Left ventricle myocardium inferior (tissue), 1 donor: ENCODE measurements at places on chromosomes 11 and 22.

- no peak overlapping the region for H3K27ac ChIP-seq
- H3K4me1 ChIP-seq: peaks cover 34% of the 10 kb centered on the region
- H3K4me3 ChIP-seq: no peak overlapping the region
- DNase-seq: no peak
- H3K36me3 ChIP-seq: no peaks in the 10 kb centered on the region
Observed at GRCh38 chr11:15885854-15886253, 470.5 kb downstream of the SOX6 start.

GRCh38 chr22:42683578-42684283 is 34.5 kb upstream of the CYB5R3 start:
- H3K27me3 ChIP-seq: no peaks in the 10 kb centered on the region
- no peaks in the 10 kb centered on the region for H3K36me3 ChIP-seq
- H3K27ac ChIP-seq: peak overlapping the region; percentile 96
- peak overlapping the region; percentile 12 for H3K4me3 ChIP-seq
- peak; percentile 86 for DNase-seq

DNA sequence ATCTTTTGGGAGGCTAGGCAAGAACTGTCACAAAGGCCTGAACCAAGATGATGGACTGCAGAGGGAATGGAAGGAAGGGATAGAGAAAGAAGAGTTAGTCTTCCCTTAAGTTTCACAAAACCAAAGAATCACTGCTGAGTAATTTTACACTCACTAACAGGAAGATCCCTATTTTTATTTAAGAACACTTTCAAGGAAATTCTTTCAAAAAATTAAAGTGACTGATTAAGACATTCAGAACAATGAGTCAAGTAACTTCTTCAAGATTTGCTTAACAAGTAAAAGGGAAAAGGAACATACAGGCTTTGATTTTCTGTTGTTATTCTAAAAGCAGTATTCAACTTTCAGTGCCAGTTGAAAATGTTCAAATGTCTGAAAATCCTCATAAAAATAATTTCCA is 3.1 kb downstream of the PITPNB start:
- no peak for DNase-seq
- peaks cover under 1% of the 10 kb centered on the region for H3K36me3 ChIP-seq
- no peak overlapping the region for H3K4me3 ChIP-seq

- peaks cover 67% of the 10 kb centered on the region for H3K27me3 ChIP-seq
- H3K36me3 ChIP-seq: no peaks in the 10 kb centered on the region
- no peak for DNase-seq
- H3K27ac ChIP-seq: no peak overlapping the region
- H3K4me3 ChIP-seq: no peak overlapping the region
Observed at GRCh38 chr22:43273902-43274484, 69.2 kb downstream of the SCUBE1 start.

GRCh38 chr22:48954781-48955311 is 872.8 kb downstream of the BRD1 start:
- no peak overlapping the region for H3K4me3 ChIP-seq
- H3K27me3 ChIP-seq: peaks cover 58% of the 10 kb centered on the region
- no peak overlapping the region for H3K27ac ChIP-seq
- H3K4me1 ChIP-seq: no peaks in the 10 kb centered on the region
- DNase-seq: no peak

GRCh38 chr11:59144096-59144495 is 1.4 kb downstream of the FAM111A start:
- H3K27ac ChIP-seq: peak overlapping the region; percentile 90
- no peaks in the 10 kb centered on the region for H3K27me3 ChIP-seq
- DNase-seq: no peak
- H3K4me3 ChIP-seq: peak overlapping the region; percentile 78

DNA sequence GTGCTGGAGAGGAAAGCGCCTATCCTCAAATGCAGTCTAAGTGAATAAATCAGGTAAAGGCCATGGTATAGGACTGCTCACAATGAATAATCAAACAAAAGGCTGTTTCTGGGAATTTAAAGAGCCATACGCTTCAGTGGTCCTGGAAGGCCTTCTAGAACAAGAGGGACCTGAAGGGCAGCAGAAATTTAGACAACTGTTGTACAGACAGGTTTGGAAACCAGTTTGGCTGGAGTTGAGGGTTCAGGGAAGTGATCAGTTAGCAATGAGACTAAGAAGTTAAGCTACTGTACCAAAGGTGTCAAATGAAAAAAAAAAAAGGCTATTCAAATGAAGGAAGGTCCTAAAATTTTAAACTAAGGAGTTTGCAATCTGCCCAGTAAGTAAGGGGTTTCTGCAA is 56.6 kb upstream of the SCUBE2 start:
- H3K27me3 ChIP-seq: no peaks in the 10 kb centered on the region
- H3K36me3 ChIP-seq: peaks cover 94% of the 10 kb centered on the region
- H3K4me1 ChIP-seq: peaks cover 14% of the 10 kb centered on the region
- H3K4me3 ChIP-seq: no peak overlapping the region
- no peak for DNase-seq
- no peak overlapping the region for H3K27ac ChIP-seq

DNA sequence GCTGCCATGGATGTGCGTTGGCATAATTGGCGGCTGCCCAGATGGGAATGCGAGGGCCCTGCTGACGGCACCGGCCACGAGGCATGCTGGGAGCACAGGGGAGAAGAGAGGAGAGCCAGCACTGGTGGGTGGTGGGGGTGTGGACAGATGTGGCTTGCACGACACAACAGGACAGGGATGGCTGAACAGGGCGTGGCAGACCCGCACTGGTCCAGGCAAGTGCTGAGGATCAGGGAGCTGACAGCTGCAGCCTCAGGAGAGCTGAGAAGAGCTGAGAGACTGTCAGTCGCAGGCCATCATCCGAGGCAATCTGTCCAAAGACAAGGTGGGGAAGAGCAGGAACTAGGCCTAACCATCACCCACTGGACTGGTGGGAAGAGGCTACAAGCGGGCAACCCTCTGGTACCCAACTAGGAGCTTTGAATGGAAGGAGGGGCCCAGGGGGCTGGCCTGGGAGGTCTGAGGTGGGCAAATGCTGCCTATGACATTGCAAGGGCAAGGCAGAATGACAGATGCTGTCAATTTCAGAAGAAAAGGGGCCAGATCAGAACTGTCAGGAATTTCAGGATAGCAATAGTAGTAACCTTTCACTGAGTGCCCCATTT is 2.4 kb downstream of the GNB1L start:
- peaks cover 37% of the 10 kb centered on the region for H3K4me1 ChIP-seq
- H3K4me3 ChIP-seq: no peak overlapping the region
- no peak overlapping the region for H3K27ac ChIP-seq
- no peak for DNase-seq

DNA sequence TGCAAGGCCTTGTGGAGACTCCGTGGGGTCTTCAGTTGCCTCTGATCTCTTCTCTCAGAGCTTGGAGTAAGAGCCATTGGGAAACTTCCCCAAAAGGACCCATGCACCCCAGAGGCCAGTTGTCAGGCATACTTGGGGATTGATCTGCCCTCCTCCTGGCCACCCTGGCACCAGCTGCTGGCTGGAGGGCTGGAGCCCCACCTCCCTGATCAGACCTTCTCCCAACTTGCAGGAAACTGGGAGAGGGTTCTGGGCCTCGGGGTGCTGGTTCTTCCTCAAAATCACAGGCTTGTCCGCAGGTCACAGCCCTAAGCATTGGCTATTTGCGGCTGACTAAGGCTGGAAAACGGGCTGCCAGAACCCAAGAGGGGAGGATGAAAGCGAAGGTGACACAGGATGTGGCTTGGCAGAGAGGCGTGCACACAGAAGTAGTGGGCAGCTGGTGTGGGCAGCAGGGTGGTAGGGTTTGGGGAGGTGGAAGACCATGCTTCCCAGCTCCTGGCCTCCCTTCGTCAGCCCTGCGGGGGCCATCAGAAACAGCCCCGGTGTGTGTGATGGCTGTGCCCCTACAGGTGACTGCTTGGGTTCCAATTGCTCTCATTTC is 1.3 kb upstream of the DGKZ start:
- peak overlapping the region; percentile 84 for H3K4me3 ChIP-seq
- peaks cover 87% of the 10 kb centered on the region for H3K4me1 ChIP-seq
- no peaks in the 10 kb centered on the region for H3K27me3 ChIP-seq
- H3K27ac ChIP-seq: peak overlapping the region; percentile 96
- no peaks in the 10 kb centered on the region for H3K36me3 ChIP-seq
- no peak for DNase-seq

DNA sequence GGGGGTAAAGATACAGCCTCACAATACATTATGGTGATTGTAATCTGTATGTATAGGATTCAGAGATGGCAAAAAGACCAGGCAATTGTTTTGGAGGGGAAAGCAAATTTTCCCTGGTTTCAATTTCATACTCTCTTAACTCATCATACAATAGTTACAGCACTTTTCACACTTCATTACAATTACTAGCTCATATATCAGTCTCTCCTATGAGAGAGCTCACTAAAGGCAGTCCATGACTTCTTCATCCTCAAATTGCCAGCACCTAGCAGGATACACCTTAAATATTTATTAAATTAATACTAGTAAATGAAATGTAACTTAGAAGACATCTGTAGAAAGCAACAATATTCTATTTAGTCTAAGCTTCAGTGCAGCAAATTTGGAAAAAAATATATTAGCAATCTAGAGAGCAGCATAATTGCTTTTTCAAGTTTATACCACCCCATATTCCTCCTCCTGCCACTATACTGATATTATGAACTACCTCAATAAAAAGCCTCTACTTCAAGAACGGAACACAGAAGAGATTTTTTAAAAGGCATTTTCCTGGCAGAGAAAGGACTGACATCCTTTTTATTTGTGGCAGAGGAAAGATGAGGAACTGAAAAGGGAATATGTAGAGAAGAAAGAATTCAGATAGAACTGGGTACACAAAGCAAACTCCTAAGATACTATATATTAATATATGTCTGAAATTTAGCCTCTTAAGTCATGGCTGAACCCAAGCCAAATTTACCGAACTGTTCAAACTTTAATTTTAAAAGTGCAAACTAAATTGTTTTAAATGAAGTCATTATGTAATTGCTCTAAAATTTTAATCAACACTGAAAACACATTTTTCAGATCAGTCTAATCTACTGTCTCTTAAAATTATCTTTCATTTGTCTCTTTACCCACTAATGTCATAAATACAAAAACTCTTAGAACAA is 27.7 kb downstream of the PICALM start:
- peak overlapping the region; percentile 72 for H3K27ac ChIP-seq
- peak overlapping the region; percentile 52 for H3K4me3 ChIP-seq
- H3K27me3 ChIP-seq: no peaks in the 10 kb centered on the region
- H3K4me1 ChIP-seq: peaks cover 86% of the 10 kb centered on the region
- DNase-seq: no peak
- H3K36me3 ChIP-seq: no peaks in the 10 kb centered on the region

DNA sequence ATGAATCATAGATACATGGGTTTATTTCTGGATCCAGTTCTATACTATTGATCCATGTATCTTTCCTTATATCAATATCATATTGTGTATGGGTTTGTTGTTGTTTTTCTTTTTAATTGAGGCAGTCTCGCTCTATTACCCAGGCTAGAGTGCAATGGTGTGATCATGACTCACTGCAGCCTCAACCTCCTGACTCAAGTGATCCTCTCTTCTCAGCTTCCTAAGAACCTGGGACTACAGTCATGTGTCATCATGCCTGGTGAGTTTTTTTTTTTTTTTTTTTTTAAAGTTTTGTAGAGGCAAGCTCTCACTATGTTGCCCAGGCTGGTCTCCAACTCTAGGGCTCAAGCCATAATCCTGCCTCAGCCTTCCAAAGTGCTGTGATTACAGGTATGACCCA is 1589.4 kb upstream of the TENM4 start:
- no peaks in the 10 kb centered on the region for H3K36me3 ChIP-seq
- DNase-seq: no peak
- no peaks in the 10 kb centered on the region for H3K27me3 ChIP-seq
- no peak overlapping the region for H3K27ac ChIP-seq
- no peaks in the 10 kb centered on the region for H3K4me1 ChIP-seq

- H3K27me3 ChIP-seq: peaks cover 4% of the 10 kb centered on the region
- H3K36me3 ChIP-seq: no peaks in the 10 kb centered on the region
- DNase-seq: no peak
Observed at GRCh38 chr11:41497974-41498373, 38.5 kb upstream of the LRRC4C start.

- no peak for DNase-seq
- H3K27ac ChIP-seq: no peak overlapping the region
- H3K4me1 ChIP-seq: peaks cover 6% of the 10 kb centered on the region
Observed at GRCh38 chr11:35477901-35478300, 47.5 kb downstream of the PAMR1 start.
